ENCODE measurements at places on chromosomes 2 and 18. TPM values are rescaled to one million over a fixed set of nuclear protein-coding genes. Genes with fewer than 3 reads are reported as not detected.

Gene GRB14
- polyA plus RNA-seq: 4.0 TPM

Gene ASPRV1
- 0.45 TPM for polyA plus RNA-seq

Gene ABHD1
- 0.08 TPM for polyA plus RNA-seq

Gene UGT1A1
- polyA plus RNA-seq: 0.75 TPM

Gene MROH2A
- polyA plus RNA-seq: 0.22 TPM

Gene CAPN14
- 72.7 TPM for polyA plus RNA-seq

Gene RBBP8
- 49.3 TPM for polyA plus RNA-seq

Gene MAPRE3
- polyA plus RNA-seq: 13.4 TPM

Gene STEAP3
- 9.6 TPM for polyA plus RNA-seq

Gene PRKAG3
- polyA plus RNA-seq: not detected

Gene RTP5
- 0.28 TPM for polyA plus RNA-seq

Gene ERBB4
- polyA plus RNA-seq: 0.06 TPM

Gene RAD51AP2
- polyA plus RNA-seq: 0.28 TPM

Gene HOXD12
- not detected for polyA plus RNA-seq

Gene ANKRD30B
- polyA plus RNA-seq: not detected

Gene CPS1
- 0.99 TPM for polyA plus RNA-seq

Gene GCG
- 0.14 TPM for polyA plus RNA-seq

Gene ARMC9
- polyA plus RNA-seq: 2.9 TPM

Gene SERPINB4
- 19.3 TPM for polyA plus RNA-seq

Gene SULT1C3
- polyA plus RNA-seq: not detected

Gene UGT1A10
- polyA plus RNA-seq: 10.8 TPM

Gene SLC8A1
- 0.26 TPM for polyA plus RNA-seq

Gene CNGA3
- polyA plus RNA-seq: 0.02 TPM

Gene TMEM182
- 0.33 TPM for polyA plus RNA-seq

Gene INHBB
- polyA plus RNA-seq: 0.51 TPM

Gene GAREM2
- polyA plus RNA-seq: 0.64 TPM

Gene DUSP2
- polyA plus RNA-seq: 2.8 TPM

Gene GPR155
- 1.1 TPM for polyA plus RNA-seq
